Stimulated activated CD4-positive, alpha-beta T cell treated with anti-CD3 and anti-CD28 coated beads, Interleukin-1b, Interleukin-23, amount 100 ng/mL, for 24 hours (primary cell): ENCODE measurements at places on chromosomes 12 and 14.

- no peak for DNase-seq
Measured at GRCh38 chr14:54209511-54210250, 187.1 kb upstream of the CDKN3 start.

DNA sequence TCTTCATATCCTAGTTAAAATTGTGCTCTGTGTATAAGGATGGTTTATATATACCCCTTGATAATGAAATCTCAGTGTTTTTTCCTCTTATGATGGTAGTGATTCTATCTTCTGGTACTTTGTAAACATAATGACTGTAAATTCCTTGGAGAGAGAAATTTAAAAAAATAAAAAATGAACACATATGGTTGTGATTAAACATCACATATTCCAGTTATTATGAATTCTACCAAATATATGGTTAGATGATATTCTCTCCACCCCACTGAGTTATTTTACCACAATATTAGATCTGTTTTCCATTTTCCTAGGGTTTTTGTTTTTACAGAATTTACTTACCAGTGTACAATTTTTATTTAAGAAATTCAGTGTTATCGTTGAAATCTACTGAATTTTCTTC, 481.9 kb upstream of the NOVA1 start:
- DNase-seq: no peak

DNA sequence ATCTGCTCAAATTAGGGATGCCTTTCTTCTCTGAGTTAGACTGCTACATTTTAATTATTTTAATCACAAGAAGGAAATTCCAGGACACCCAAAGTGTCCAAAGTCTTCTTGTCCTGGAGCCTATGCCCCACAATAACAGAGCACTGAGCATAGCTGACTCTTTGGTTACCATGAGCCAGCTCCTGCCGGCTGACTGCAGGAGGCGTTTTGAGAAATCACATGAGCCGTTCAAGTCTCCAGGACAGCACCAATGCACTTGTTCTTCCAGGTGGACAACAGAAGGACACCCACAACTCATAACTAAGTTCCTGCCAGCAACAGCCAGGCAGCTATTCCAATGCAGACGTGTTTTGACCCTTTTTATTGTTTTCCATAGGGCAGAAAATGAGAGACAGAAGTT, 46.0 kb upstream of the SRSF5 start:
- DNase-seq: no peak

DNA sequence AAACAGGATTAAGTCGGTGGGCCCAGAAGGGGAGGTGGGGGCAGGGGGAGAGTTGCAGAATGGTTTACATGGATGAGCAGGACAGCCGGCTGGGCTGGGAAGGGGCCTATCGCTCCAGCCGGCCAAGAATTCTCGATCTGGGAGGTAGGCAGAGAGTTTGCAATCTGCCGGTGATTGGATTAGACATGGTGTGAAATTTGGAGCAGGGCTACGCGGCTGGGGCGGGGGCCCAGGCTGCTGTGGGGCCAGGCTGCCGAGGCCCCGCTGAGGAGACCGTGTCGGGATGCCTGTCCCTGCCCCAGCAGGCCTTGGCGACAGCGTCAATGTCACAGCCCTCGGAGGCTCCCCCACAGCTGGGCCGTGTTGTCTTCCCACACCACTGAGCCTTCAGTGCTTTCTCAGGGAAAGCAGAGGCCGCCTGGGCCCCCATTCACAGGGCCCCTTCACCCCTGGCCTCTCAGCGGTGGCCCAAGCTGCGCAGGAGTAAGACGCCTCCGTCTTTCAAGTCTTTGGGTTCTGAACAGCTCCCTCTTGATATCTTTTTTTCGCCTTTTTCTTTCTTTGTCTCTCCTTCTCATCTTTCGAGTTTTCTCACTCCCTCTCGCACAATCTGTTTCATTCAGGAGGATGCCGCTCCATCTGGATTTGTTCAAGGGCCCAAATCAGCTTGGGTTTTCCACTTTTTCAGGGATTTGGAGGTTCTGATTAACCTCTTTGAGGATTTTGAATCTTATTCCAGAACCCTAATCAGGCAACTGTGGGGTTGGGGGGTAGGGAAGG, 117.5 kb upstream of the PARP11 start:
- DNase-seq: no peak

DNA sequence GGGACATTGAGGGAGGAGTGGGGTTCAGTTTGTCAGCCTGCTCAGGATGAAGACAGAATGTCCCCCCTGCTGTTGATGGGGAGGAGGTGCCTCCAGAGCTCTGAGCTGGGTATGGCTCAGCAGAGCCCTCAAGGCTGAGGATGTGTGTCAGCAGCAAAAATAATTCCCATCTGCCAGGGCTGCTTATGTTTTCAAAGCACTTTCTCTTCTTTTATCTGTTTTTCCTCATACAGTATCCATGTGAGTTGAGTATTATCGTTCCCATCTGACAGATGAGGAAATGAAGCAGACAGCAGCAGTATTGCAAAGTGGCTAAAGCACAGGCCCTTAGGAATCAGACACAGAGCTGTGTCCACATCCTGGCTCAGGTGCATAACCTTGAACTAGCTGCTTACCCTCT, 94.1 kb downstream of the SLC8A3 start:
- DNase-seq: no peak

DNA sequence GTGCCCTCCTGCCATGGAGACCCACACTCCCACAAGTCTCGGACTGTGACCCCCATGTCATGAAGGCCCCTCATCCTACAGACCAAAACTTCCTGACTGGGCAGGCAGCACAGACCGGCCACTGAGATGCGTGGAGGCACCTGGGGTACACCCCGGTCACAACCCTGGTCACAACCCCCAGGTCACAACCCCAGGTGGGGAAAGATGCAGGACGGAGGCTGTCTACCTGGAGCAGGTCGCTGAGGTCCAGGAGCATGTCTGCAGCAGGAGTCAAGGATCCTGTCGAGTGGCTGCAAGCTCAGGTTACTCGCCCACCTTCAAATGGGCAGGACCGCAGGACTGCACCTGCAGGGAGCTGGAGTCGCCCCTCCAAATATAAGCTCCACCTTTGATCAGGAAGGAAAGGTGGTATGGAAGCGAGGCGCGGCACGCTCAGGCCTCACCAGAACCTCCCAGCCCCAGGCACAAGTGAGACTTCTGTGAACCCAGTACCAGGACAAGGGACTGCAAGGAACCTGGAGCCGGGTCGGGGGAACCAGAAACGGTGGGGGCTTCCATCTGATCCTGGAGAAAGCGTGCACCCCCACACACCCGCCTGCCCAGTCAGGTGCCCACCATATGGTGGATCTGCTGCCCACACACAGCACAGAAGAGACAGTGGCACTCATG, 8.1 kb downstream of the BTBD6 start:
- no peak for DNase-seq

DNA sequence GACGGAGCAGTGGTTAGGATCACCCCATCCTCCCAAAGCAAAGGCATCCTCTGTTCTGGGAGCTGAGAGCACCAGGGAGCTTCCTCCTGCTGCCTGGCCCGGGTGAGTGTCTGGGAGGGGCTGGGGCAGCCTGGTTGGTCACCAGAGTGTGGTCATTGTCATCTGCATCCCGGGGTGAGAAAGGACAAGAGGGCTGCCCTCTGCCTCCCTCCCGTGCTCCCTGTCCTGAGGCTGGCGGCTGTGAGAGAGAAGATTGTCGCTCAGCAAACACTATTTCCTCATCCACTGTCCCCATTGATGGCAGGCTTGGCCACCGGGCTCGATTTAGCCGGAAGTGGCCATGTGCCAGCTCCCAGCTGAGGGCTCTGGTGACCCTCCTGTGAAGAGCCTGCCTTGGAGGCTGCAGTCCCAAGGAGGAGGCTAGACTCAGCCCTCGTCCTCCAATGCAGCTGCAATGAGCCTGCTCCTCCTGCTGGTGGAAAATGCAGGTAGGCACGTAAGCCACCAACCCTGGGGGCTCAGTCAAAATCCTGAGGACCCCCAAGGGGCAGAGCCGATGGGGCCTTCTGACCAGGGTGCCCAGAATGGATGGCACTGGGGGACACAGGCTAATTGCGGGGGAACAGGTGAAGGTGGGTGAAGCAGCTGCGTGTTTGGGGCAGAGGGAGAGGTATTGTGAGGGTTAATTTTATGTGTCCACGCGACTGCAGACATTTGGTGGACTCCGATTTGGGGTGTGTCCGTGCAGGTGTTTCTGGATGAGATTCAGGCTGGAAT, 155.7 kb downstream of the KIF26A start:
- DNase-seq: no peak

DNA sequence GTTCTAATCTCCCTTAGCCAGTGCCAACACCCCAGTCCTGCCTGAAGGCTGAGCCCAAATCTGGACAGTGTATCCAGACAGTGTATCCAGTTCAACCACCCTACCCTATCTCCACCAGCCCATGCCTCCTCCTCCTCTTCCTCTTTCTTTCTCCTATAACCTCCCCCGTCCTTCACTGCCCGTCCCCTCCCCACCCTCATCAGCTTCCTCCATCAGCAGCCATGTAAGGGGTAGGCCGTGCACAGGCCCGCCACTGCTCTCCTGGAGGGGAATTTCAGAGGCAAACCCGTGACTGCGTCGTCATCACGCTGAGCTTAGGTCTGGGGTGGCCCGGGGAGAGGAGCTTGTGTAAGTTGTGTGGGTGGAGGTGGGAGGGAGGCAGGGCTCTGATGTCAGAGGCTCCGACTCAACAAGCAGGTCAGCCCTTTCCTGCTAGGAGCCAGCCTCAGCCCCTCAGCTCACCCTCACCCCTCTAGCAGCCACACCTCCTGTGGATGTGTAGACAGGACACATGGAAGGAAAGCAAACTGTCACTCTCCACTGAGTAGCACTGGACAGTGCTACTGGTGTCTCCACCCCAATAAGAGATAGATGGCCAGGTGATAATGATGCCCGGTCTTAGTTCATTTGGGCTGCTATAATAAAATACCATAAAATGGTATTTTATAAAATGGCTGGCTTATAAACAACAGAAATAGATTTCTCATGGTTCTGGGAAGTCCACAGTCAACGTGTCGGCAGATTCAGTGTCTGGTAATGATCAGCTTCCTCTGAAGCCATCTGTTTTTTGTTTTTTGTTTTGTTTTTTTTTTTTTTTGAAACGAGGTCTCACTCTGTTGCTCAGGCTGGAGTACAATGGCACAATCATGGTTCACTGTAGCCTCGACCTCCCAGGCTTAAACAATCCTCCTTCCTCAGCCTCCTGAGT, 50.5 kb downstream of the IRF2BPL start:
- peak; percentile 82 for DNase-seq

- DNase-seq: no peak
Measured at GRCh38 chr14:74333909-74334308, 14.4 kb upstream of the VRTN start.

GRCh38 chr14:33369972-33370371, 431.3 kb downstream of the NPAS3 start:
- DNase-seq: no peak

GRCh38 chr12:97048421-97049035, 141.5 kb downstream of the NEDD1 start:
- DNase-seq: no peak

GRCh38 chr14:95524706-95525512, 8.5 kb upstream of the SYNE3 start:
- DNase-seq: no peak

DNA sequence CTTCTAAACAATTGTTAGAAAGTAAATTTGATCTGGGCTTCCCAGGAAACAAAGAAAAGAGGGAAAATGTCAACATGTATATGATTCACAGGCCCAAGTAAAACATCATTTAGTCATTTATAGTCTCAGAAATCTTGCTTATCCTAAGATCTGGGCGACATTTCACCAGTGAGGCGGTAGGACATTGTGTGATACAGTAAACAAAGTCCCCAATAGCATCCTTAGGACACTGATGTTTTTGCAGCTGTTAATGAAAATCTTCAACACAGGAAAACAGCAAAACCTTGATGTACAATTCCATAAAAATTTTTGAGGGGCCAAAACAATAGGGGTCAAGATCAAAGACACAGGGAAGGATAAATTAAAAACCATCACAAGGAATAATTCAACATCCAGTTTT, 20.2 kb downstream of the LMO3 start:
- DNase-seq: no peak

DNA sequence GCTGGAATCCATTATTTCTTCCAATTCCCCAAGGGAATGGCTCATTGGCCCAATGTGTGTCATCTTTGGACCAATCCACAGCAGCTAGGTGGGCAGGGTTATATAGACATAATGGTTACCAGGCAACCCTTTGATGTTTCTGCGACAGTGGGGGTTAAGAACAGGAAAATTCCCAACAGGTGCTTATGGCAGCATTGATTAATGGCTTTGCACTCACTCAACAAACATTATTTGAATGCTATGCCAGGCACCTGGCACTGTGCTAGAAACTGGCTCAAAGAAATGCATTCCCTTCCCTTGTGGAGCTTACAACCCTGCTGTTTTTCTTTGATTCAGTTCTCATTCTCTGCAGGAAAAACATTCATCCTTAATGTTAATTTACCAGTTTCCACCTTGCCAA, 1221.0 kb downstream of the AACS start:
- no peak for DNase-seq

DNA sequence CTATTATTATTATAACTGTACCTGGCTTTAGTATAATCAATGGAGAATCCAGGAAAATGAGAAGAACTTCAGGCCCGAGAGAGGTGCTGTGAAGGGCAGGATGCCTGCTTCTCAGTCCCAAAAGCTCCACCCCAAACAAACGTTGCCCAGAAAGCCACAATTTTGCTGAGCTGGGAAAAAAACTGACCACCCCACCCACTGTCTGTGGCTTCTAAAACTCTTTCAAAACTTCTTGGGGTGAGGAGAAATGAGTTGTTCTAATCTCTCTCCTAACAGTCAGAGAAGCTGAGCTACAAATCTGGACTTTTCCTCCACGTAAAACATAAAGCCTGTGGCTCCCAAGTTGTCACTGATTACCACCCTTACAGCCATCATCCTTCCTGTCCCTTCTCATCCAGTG, 13.4 kb downstream of the VDR start:
- DNase-seq: no peak

- no peak for DNase-seq
Measured at GRCh38 chr12:24820872-24821271, 128.0 kb downstream of the BCAT1 start.

DNA sequence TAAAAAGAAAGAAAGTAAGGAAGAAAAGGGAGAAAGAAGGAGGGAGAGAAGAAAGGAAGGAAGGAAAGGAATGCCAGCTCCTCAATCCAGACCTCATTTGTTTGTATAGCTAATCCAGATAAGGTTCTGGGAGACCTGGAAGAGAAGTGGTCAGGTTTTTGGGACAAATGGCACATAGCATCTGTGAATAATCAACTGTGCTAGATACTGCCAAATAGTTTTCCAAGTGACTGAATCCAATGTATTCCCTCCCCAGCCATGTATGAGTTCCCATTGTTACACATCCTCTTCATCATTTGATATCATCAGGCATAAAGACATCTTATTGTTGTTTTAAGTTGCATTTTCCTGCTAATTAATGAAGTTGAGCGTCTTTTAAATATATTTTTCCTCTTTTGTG, 18.6 kb upstream of the PTGR2 start:
- DNase-seq: no peak

GRCh38 chr14:76271041-76271755, 104.7 kb upstream of the ESRRB start:
- no peak for DNase-seq

- DNase-seq: no peak
Measured at GRCh38 chr14:90274019-90274418, 17.7 kb downstream of the PSMC1 start.

DNA sequence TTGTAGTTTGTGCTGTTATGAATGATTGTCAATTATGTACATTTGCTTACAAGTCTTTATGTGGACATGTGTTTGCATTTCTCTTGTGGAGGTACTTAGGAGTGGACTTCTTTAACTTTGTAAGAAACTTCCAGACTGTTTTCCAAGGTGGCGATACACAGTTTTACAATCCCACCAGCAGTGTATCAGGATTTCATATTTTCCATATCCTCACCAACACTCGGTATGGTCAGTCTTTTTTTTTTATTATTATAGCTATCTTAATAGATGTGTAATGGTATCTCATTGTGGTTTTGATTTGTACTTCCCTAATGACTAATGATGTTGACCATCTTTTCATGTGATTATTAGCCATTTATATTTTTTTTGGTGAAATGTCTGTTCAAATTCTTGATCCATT, 73.7 kb upstream of the KCNH3 start:
- no peak for DNase-seq
